Astrocyte of the cerebellum (primary cell): ENCODE measurements at places on chromosomes 11 and 22.

DNA sequence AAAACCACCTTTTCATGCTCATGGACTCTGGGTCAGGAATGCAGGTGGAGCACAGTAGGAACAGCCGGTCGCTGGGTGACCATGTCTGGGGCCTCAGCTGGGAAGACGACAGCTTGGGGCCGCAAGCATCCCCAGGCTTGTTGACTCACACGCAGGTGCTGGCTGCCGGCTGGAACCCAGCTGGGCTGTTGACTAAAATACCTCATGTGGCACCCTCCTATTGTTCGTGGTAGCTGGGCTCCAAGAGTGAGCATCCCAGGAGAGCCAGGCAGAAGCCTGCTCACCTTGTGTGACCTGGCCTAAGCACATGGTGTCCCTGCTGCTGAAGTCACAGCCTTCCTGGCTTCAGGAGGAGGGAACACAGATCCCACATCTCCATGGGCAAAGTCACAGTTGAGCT, 9.4 kb downstream of the DPP3 start:
- no peak for DNase-seq

DNA sequence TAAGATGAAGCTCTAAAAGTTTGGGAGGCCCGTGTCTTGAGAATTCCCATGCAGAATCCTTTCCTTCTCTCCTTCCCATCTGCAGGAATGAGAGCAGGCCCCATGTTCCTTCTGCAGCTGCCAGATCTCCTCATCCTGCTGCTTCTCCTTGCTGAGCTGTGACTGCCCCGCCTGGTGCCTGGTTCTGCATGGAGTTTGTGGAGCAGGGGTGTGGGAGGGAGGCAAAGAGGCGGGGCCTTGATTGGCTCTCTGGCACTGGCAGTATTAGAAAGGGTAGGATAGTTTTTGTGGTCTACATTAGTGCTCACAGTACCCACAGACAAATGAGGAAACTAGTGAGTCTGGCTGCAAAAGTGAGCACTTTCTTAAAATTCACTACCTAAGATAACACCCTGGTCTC, 91.1 kb upstream of the CLPB start:
- no peak for DNase-seq

- no peak for DNase-seq
Observed at GRCh38 chr11:6719576-6719975, 36.4 kb upstream of the MRPL17 start.

- DNase-seq = no peak
Observed at GRCh38 chr22:24444729-24445466, 17.5 kb downstream of the ADORA2A start.

DNA sequence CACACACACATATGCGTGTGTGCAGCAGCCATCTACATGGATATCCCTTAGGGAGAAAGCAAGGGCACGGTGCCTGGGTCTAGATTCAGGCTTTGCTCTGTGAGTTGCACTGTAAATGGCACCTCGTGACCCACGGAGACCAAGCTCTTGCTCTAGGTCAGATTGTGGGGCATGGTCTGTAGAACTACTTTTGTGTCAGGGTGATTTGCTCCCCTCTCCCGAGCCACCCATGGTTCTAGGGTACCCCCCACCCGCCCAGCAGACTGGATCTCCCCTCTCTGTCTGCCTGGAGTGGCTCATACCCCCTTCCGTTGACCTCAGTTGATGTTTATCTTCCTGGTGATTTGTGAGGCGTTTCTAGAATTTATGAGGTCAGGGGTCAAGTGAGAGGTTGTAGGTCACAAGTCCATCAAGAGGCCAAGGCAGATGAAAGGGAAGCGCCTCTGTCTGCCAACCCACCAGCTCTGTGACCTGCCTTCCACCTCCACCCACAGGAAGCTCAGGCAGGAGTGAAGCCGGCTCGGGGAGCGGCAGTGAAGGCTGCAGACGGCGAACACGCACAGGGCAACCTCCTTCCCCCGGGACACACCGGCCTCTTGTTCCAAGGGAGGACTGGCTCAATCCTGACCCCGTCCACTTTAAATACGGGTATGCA, 76.2 kb upstream of the TTLL12 start:
- DNase-seq = no peak

GRCh38 chr22:29487426-29487986, 7.5 kb downstream of the NEFH start:
- DNase-seq = no peak

- no peak for DNase-seq
Observed at GRCh38 chr22:26442086-26442756, 13.2 kb downstream of the ASPHD2 start.
